Astrocyte of the cerebellum (primary cell): ENCODE measurements at places on chromosomes 2 and 18.

DNA sequence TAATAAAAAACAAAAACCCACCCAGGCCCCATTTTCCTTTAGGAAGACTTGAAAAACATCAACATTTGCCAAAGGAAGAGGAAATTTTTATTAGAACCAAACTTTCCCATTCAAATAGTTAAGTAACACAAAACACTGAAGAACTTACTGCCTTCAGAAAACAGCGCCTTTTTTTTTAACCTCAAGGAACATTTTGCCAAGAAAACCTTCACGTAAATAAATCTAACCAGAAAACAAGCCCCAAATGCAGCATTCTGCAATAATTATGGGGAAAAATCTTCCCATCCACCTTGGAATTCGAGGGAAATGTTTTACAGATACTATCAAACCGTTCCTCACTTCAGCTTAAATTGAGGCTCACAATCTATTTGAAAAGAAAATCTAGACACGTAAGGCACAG is 56.4 kb downstream of the ACVR1 start:
- no peak for DNase-seq

DNA sequence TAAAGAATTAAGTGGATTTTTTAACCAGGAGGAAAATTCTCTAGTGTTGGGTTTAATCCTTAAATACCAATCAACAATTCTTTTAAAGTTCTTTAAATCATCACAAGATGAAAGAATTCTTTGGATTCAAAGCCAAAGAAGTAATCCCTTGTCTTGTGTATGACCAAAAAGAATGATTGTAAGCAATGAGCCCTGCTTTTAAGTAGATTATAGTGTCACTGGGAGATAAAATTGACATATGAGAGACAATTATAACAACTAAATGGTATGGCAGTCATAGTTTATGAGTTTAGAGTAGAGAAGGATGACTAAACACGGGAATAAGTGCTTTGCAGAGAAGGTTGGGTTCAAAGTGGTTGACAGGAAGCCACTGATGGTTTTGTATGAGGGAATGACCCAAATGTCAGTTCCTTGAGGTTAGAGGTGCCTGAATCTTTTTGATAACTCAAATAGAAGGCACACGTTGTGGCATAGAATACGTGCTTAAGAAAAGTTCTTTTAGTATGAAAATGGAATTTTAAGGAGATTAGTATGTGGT is 199.6 kb upstream of the TCF4 start:
- DNase-seq = no peak

GRCh38 chr2:96024336-96025193 is 10.2 kb downstream of the GPAT2 start:
- no peak for DNase-seq

DNA sequence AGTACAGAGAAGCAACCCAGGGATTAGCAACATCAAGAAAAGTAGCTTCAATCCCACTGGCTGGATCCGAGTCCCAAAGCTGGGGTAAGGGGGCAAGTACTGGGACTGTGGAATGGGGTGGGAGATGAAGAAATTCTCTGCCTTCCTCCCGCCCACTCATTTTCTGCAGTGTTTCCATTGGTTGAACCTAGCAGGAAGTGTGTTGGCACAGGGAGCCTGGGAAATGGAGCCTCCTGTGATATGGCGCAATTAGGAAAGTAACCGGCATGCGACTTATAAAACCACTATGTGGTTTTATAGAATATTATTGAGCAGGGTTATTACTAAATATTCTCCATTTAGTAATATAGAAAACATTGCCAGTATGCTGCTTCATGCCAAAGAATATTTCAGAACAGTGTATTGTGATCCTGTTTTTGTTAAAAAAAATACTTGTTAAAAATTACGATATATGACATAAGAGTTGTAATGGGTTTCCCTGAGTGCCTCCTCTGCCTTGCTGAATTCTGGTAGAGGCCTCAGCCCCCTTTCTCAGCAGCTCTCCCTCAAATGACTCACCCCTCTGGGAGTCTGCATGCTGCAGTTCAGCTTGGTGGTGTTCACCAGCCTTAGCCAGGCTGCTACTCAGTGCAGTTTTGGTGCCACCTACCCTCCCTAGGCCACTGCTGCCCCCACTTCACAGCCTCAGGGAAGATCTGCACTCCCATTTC is 60.5 kb downstream of the HK2 start:
- no peak for DNase-seq

DNA sequence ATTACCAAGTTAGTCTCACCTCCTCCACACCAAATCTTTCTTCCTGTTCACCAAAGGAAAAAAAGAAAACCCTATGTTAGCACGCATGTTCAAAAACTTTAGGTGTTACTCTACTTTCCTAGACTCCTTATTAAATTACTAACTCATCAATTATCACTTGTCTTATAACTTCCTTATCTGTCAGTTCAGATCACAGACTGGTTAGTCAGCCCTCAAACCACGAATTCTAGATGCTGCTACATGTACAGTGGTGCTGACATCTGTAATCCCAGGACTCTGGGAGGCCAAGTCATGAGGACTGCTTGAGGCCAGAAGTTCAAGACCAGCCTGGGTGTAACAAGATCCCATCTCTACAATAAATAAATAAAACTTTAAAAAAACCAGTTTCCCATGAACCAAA is 3.5 kb downstream of the YWHAQ start:
- DNase-seq = no peak

GRCh38 chr18:76351961-76352581 is 143.0 kb downstream of the ZNF516 start:
- peak; percentile 27 for DNase-seq

GRCh38 chr2:88671786-88672427 is 19.6 kb upstream of the RPIA start:
- peak; percentile 24 for DNase-seq

DNA sequence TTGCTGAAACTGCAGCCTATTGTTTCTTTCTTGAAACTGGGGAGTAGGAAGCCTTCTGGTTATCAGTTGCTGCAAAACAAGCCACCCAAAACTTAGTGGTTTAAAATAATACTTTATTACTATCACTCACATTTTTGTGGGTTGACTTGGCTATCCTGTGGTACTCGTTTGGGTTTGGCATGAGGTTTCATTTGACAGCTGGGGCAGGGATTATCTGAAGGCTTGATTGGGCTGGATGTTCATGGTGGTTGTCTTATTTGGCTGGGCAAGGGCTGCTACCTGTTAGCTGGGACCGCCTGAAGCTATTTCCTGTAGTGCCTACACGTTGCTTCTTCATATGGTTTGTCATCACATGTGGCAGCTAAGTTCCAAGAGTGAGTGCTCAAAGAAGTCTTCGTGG is 122.3 kb downstream of the PLCL1 start:
- DNase-seq = no peak

DNA sequence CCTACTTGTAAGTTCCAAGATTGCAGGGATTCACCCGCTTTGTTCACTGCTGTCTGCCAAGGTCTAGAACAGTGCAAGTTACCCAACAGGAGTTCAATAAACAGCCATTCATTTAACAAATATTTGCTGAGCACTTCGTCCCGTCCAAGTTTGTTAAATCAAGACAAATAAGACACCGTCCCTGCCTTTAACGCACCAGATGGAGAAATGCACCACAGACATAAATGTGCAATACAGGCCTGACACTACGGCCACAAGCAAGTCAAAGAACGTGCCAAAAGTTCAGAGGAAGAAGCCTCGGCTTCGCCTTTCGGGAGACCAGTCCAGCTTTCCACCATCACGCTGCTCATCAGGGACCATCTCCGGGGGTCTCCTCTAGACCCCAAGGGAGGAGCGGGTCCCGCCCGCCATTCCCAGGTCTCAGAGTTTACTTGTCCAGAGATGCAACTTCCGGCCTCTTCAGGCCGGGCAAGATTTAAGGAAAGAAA is 429 bp downstream of the C2orf76 start:
- DNase-seq = no peak

GRCh38 chr2:65934992-65935629 is 499.8 kb upstream of the MEIS1 start:
- DNase-seq = no peak

GRCh38 chr2:20553580-20553979 is 97.3 kb downstream of the HS1BP3 start:
- no peak for DNase-seq

DNA sequence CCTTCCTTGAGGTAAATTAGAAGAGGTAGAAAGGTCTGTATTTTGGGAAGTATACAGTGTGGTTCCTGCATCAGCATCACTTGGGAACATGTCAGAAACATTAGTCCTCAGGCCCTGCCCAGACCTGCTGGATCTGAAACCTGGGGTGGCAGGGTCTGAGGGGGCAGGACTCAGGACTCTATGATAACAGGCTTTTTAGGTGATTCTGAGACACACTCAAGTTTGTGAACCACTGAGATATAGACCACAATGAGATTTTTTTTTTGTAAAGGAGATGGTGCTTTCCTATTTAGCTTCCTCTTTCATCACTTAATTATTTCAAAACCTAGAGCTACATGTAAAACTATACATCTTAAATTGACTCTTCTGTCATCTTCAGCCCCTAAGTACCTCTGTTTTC is 262.7 kb upstream of the SPOPL start:
- DNase-seq = no peak

- no peak for DNase-seq
Measured at GRCh38 chr2:33765122-33765521, 166.0 kb upstream of the FAM98A start.
